ENCODE measurements at places on chromosomes 1 and 21.

GRCh38 chr1:18954270-18955071, 2.0 kb downstream of the IFFO2 start:
- no peak for DNase-seq

- DNase-seq, result no peak
Measured at GRCh38 chr1:55171694-55172093, 43.5 kb downstream of the USP24 start.

DNA sequence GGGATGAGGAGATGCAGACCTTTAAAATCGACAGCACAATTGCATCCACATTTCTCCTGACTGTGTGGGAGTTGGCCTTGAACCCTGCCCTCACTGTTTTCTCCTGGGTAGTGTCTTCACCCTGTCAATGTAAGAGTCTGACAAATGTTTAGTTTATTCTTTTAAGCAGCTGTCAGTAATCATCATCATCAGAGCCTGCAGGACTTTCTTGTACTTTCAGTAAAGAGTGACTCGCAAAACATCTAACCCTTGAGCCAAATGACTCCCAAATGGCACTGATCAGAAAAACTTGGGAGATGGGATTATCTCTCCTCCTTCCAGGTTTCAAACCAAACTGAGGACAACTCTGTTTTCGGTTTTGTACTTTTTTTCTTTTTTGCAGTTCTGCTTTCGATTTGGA, 460.2 kb downstream of the KIF26B start:
- DNase-seq, result no peak

GRCh38 chr1:116933606-116934515, 24.1 kb downstream of the PTGFRN start:
- no peak for DNase-seq

DNA sequence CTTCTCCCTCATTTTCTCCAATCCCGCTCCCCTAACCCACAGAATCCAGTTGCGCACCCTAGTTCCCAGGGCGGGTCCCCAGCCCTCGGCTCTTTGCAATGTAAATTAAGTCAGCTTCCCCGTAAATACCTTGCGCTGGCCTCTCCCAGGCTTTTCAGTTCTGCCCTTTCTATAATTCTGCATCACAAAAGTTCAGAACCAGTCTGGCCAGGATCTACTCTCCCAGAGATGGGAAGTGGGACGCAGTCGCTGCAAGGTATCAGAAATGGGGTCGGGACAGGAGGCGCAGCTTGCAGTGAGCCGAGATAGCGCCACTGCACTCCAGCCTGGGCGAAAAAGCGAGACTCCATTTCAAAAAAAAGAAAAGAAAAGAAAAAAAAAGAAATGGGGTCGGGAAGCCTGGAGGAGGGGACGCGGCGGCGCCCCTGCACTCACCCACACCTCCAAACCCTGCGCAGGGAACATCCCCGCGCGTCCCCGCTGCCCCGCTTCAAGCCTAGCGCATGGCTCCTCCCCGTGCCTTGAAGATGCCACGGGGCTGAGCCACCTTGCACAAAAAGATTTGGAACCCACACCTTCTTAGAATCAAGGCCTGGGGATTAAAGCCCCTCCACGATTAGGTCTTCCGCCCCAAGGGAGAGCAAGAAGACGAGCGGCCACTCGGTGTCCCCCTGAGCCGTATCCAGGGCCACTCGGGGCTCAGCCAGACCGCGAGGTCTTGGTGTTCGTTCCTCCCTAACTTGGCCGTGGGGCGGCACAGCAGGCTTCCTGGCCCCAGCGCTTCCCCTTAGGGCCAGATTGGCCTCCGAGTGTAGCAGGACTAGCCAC, 27.2 kb upstream of the ITLN2 start:
- DNase-seq, result no peak

DNA sequence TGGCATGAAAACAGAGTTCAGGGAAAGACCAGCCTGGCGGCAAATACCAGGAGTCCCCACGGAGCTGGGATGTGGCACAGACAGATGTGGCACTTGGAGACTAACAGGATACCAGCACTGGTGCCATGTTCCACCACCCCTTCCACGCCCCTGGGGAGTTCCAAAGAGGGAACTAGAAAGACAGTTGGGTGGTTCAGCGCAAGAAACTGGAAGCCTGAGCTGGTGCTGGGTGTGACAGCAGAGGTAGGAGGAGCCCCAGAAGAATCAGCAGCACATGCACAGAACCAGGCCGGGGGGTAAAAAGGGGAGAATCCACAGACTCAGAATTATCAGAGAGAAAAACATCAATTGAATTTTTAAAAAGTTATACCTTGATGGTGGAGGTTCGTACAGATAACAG, 22.4 kb downstream of the DDX20 start:
- no peak for DNase-seq

GRCh38 chr1:150006881-150007421, 3.6 kb downstream of the OTUD7B start:
- DNase-seq, result no peak

DNA sequence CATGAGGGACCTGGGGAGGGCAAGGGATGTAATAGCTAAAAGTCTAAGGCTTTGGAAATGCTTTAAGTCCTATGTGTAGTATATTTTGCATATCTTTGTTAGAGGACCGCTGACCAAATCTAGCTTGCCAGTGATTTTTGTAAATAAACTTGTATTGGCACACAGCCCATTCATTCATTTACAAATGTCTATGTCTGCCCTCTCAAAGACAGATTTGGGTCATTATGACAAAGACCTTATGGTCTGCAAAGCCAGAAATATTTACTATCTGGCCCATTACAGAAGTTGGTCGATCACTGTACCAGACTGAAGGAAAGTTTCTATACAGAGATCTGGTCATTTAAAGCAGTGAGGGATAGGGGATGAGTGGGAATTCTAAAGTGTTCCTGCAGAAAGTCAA, 120.1 kb upstream of the RAVER2 start:
- no peak for DNase-seq

- DNase-seq, result no peak
Measured at GRCh38 chr1:162992945-162993344, 76.2 kb upstream of the RGS4 start.

- no peak for DNase-seq
Measured at GRCh38 chr1:29688471-29689365, 452.4 kb downstream of the PTPRU start.

- DNase-seq, result no peak
Measured at GRCh38 chr1:219027146-219027673, 146.5 kb upstream of the LYPLAL1 start.

- no peak for DNase-seq
Measured at GRCh38 chr21:44354775-44355771, 1.7 kb downstream of the TRPM2 start.

DNA sequence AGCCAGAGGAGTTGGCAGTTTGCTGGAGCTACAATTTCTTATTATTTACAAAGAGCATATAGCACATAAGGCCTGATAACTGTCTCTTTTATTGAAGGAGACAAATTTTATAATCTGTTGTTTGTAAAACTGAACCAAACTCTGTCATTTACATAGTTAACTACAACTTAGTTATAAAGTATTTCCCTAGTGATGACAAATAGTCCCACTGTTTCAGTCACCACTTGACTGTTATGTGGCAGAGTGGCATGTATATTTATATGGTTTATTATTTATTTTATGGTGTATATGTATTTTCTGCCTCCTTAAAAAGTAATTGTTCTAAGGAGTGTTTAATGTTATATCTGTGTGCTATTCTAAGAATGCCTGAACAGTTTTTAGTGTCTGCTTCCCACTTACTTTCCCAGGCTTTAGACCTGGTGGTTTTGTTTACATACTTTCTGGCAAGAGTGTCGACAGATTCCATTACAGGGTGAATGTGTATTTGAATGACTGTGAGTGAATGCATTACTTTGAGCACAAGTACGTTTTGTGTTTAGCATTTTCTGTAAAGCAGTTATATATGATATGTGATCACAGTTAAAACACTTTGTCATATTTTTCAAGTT, 10.0 kb downstream of the TSEN15 start:
- DNase-seq, result no peak

DNA sequence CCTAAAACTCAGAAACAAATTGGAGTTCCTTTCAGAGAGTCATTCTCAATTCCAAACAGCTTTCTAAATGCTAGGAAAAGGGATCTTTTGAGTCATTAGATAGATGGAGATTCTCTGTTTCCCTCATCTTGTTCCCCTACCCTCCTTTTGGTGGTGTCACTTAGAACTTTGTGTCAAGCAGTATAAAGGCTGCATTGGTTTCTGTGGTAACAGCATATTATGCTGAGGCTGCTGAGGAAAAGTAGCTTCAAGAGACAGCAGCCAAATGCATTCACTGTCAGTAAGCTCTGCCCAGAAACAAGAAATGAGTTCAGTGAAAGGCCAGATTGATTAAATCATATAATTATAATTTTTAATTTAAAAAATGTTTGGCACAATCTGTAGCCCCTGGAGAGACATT, 144.1 kb downstream of the LRRC40 start:
- DNase-seq, result no peak

GRCh38 chr1:219629296-219629880, 16.5 kb upstream of the ZC3H11B start:
- no peak for DNase-seq

- no peak for DNase-seq
Measured at GRCh38 chr1:246086191-246086590, 420.9 kb downstream of the SMYD3 start.

DNA sequence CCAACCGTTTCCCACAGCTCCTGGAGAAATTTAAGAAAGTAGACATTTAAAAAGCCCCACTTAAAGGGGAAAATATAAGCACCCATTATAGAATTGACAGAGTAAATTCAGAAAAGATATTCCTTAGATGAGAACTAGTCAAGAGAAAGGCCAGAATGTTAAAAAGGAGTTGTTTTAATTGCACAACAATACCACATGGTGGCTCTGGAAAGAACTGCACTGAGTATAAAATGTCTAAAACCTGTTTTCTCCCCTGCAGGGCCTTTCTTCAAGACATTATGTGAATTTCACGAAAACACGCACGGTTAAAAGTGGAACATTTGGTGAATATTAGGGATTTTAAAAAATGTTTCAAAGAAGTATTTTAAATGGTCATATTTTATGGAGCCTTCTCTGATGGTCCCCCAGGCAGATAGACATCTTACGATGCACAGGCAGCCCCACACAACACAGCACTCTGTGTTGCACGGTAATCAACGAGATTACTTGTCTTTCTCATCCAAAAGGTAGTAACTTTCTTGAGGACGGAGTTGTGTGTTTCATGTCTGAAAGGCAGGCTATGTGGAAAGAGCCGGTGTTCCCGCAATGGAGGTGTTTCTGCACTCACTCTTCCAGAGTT, 101.9 kb downstream of the PRRX1 start:
- DNase-seq, result no peak

- DNase-seq, result no peak
Measured at GRCh38 chr21:37575580-37575979, 209.0 kb downstream of the DYRK1A start.

GRCh38 chr1:15094056-15094455, 59.5 kb upstream of the TMEM51 start:
- DNase-seq, result no peak

DNA sequence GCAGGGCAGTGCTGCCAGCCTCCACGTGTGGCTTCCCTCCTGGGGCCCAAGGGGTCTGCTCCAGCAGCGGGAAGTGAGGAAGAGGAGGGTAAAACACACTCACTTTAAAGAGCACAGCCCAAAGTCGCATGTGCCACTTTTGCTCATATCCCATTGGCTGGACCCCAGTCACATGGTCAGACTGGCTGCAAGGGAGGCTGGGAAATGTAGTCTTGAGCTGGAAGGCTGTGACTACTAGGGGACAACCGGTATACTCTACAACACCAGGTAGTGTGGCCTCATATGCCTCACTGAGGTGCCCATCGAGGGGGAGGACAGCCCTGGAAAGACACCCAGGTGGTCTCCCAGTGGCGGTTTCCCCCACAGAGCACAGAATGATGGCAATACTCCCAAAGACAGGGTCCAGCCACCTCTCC, 45.2 kb downstream of the CAMK2N1 start:
- DNase-seq, result no peak

DNA sequence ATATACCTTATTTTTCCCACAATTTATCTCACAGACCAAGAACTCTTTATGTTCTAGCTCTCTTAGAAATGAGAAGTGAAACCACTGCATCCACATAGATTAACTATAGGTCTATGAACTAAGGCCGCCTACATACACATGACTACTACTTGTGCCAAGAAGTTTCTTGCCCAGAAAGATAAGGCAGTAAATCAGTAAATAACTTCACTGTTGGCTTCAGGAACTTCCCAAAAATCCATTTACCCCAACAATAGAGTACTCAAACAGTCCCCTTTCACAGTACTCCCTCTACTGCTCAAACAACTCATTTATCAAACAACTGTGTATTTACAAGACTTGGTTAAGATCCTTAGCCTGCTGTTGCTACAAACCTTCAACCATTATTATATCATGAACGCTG, 96.5 kb downstream of the NME7 start:
- DNase-seq, result no peak

DNA sequence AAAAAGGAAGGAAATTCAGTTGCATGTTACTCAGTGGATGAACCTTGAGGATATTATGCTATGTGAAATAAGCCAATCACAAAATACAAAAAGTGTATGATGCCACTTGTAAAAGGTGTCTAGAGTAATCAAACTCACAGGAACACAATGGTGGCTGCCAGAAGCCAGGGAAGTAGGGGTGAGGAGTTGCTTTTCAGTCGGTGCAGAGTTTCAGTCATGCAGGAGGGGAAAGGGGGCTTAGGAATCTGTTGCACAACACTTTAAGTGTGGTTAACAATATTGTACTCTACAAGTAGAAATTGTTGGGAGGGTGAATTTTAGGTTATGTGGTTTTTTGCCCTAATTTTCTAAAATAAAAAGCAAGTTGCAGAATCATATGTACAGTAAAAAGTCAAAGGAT, 184.2 kb upstream of the RAB4A start:
- no peak for DNase-seq

DNA sequence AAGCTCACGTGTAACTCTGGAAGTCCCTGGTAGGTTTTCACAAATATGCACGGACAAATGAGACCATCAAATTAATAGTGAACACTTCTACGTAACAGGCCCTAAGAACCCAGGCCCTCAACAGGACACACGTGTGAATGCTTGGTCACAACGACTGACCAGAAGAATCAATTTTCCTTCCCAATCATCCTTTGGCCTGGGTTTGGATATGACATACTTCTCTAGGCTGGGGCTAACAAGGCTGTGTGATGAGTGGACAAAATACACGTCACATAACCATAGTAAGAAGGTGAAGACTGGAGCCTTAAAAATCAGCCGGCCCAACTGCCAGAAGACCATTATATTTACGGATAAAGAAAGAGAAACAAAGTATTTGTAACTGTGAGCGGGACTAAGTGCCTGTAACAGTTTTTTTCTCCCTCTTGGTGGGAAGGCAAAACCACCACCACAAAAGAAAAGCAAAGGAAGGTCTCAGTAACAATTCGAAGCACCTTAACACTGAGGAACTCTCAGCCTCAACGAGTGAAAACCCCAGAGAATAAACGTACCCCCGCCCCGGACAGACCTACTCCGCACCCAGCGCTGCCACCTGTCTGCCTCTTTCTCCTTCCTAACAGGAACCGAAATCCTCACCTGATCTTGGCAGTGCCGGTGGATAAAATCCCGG, 450 bp downstream of the SDE2 start:
- DNase-seq, result no peak

GRCh38 chr1:17605582-17606344, 66.3 kb downstream of the ARHGEF10L start:
- no peak for DNase-seq

- DNase-seq, result no peak
Measured at GRCh38 chr1:204261746-204262505, 48.1 kb upstream of the GOLT1A start.

GRCh38 chr1:42966688-42967612, 8.3 kb upstream of the SLC2A1 start:
- no peak for DNase-seq
